COR-L47 (cell line): ENCODE measurements at places on chromosomes 3 and 15.

- no peak for DNase-seq
Observed at GRCh38 chr3:160213191-160213590, 12.0 kb upstream of the C3orf80 start.

GRCh38 chr3:75272691-75273090 lies 391.4 kb upstream of the FRG2C start:
- DNase-seq: no peak

GRCh38 chr3:188531210-188531609 lies 377.3 kb downstream of the LPP start:
- no peak for DNase-seq

GRCh38 chr3:55888282-55888885 lies 401.3 kb upstream of the WNT5A start:
- DNase-seq: no peak

GRCh38 chr3:14602006-14602803 lies 49.4 kb upstream of the CCDC174 start:
- DNase-seq: no peak

GRCh38 chr3:145767909-145768308 lies 393.1 kb downstream of the PLOD2 start:
- DNase-seq: peak; percentile 15
